ENCODE measurements at places on chromosomes 3 and 15.

DNA sequence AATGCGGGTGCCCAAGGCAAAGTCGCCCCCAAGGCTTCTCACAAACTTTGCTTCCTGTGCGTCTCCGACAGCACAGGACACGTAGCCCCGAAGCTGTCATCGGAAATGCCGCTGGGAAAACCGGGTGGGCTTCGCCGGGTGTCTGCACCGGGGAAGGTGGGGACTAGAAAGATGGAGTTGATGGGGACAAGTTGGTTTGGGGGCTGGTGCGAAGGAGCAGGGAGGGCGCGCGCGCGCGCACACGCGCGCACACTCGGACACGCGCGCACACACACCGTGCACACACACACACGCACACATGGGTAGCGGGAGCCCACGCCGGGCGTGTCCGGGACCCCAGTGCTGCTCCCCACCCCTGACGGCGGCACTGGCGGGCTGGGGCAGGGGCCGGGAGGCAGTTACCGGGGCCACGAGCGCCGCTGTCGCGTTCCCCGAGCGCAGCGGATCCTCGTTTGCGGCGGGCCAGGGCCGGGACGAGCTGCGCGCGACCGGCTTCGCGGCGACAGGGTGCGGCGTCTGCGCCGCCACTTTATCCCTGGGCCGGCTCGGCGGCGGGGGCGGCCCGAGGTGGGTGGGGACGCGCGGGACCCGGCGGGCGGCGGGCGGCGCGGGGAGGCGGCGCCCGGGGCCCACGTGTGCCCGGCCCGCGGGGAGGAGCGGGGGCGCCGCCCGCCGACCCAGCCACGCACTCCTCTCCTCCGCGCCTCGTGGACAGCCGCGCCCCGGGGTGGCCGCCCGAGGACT is 539 bp upstream of the MGLL start:
- no peak for DNase-seq

- DNase-seq = no peak
These were observed 43.8 kb upstream of the B3GALNT1 start for GRCh38 chr3:161148832-161149475.

GRCh38 chr15:101167753-101168462 is 83.9 kb downstream of the CHSY1 start:
- no peak for DNase-seq

DNA sequence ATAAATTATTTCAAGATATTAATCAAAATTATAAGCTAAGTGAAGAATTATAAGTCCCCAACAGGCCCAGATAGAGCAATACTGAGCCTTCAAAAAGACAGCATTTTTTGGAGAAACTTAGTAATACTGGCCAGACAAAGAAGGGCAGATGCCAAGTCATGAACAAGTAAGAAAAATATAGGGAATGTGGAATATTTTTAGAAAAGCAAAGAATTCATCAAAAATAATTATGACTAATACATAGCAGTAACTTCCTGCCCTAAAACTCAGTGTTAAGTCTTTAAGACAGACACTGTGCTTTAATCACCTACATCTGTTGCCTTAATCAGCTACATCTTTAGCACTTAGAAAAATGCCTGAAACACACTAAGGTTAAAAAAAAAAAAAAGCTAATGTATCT is 31.2 kb downstream of the DPH6 start:
- no peak for DNase-seq

DNA sequence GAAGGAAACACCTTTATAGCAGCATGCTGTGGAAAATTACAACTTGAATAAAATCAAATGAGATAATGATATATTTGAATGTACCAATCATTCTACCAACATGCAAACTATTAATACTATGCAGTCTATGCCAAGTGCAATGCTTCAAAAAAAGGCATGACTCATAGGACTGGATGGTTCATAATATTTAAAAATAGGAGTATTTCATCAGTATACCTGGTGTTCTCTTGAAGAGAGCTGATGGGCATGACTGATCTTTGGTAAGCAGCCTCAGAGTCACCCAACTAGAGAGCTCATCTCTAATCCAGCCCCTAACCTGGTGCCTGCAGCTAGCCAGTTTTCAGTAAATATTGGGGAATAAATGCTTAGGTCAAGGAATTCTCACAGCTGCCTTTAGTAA is 434.7 kb upstream of the ARRDC4 start:
- DNase-seq = no peak

- DNase-seq = no peak
These were observed 138.8 kb downstream of the SMAD6 start for GRCh38 chr15:66840615-66841390.

GRCh38 chr3:70040386-70040785 is 40.9 kb downstream of the SAMMSON start:
- DNase-seq = no peak

- DNase-seq = no peak
These were observed 16.0 kb upstream of the MRPS22 start for GRCh38 chr3:139327861-139328260.

DNA sequence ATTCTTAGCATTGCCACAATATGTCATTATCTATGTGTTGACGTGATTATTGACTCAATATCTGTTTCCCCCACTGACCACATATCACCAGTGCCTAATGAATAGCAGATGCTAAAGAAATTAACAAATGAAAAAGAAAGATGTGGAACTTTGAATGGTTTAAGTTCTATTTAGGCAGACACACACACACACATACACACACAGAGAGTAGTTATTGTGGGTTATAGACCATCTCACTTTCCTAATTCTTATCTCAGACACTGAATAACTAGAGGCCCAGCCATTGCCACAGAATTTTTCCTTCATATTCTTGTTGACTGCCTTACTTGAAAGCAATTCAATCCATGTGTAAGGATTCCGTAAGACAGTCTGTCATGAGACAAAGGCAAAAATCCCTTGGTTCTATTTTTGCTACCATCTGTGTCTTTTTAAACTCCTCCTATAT is 61.9 kb upstream of the PHLDB2 start:
- no peak for DNase-seq

GRCh38 chr15:96889734-96890480 is 559.4 kb downstream of the NR2F2 start:
- DNase-seq = no peak

- no peak for DNase-seq
These were observed 18.1 kb downstream of the IGF1R start for GRCh38 chr15:98666441-98666840.
